Astrocyte (in vitro differentiated cells and primary cell): ENCODE measurements at places on chromosomes 2 and 18.

DNA sequence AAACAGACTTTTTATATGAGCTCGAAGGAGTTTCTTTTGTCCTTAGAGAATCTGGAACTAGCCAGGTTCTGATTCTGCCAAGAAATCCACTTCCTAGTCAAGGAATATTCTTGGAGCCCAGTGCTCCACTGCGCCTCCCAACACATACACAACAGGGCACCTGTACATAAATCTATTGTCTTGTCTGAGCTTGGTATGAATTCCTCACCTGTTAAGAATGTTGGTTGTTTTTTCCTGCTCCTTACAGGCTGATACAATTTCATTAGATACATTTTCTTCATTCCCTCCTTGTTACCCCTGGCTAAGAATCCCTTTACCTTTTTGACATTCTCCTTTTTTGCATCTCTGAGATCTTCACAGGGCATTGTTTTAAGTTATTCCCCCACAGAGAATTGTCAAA lies 56.0 kb upstream of the FZD7 start:
- DNase-seq: no peak

DNA sequence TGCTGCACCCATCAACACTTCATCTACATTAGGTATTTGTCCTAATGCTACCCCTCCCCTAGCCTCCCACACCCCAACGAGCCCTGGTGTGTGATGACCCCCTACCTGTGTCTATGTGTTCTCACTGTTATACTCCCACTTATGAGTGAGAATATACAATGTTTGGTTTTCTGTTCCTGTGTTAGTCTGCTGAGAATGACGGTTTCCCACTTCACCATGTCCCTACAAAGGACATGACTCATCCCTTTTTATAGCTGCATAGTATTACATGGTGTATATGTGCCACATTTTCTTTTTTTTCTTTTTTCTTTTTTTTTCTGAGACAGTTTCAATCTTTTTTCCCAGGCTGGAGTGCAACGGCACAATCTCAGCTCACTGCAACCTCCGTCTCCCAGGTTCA lies 284.1 kb upstream of the CYP26B1 start:
- no peak for DNase-seq

GRCh38 chr2:109269706-109270504 lies 140.9 kb downstream of the SH3RF3 start:
- DNase-seq: no peak

- no peak for DNase-seq
Observed at GRCh38 chr2:195929531-195929930, 139.1 kb downstream of the DNAH7 start.

- peak; percentile 45 for DNase-seq
Observed at GRCh38 chr2:148021059-148021861, at the start of gene MBD5. MBD5 (plus strand) TSS chr2:148021091.

- no peak for DNase-seq
Observed at GRCh38 chr2:137937246-137937645, 27.0 kb upstream of the HNMT start.

- DNase-seq: no peak
Observed at GRCh38 chr2:167946441-167946841, 301.0 kb downstream of the STK39 start.
